NCI-H1417 (cell line): ENCODE measurements at places on chromosomes 1 and 21.
A peak's percentile ranks its signal among the peaks of the same experiment; 100 is the strongest.

- no peak for DNase-seq
Observed at GRCh38 chr1:107158991-107159390, 18.2 kb downstream of the NTNG1 start.

DNA sequence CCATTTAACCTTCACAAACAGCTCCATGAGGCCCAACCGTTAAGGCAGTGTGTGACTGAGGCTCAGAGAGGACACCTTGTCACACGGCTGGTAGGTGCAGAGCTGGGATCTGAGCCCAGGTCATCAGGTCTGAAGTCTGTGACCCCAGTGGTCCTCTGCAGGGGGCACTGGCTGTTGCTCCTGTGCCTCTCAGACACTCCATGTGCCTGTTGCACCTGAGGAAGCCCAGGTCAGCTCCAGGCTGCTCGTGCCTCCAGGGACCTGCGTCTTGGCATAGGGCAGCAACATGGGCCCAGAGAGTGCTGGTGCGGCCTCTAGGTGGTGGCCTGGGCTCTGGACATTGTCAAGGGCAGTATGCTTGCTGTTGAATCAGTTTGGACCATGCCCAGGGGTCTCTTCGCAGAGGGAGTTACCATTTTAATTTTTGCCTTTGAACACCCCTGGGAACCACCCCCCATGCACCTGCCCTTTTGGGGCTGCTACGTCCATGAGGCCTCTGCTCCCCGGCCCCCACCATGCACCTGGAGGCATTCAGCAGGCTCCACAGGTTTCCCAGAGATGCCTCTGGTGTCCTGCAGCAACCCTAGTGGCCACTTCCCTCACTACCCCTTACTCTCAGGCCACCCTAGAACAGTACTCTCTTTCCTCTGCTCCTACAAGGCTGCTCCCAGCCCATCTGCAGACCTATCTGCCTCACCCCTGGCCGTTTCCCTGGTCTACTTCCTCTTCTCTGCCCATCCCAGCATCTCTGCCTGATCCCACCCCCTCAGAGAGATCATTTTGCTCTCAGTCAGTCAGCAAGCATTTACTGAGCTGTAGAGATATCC is 25.2 kb upstream of the EPS8L3 start:
- peak; percentile 25 for DNase-seq

DNA sequence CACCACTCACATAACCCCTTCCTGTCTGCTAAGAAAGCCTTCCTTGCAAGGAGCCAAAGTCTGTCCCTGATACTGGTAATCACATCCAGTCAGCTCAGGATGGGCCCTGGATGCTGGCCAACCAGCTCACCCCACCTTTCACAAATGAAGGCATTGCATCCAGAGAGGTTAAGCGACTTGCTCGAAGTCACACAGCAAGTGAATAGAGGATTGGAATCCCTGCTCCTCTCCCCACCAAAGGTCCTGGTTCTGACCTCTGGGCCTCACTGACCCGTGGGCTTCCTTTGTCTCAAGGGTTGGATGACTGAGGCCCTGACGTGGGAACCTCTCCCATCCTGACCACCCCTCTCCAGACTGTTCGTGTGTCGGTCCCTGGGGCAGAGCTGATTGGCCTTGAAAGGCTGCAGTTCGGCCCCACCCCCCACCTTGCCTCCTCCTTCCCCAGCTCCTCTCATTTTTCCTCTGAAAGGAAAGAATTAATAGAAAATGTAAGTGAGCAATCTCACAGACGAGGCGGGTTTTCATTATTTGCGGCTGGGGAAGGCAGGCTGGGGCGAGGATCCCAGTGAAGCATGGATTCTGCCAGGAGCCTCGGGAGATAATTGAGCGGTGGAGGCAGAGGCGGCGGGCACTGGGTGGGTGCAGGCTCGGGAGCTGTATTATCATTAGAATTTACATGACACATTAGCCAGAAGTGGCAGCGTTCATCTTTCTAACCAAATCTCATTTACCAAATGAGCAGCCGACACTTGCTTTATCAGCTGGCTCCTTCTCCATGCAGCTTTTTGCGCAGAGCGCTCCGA is 101.5 kb upstream of the CSF3R start:
- no peak for DNase-seq

DNA sequence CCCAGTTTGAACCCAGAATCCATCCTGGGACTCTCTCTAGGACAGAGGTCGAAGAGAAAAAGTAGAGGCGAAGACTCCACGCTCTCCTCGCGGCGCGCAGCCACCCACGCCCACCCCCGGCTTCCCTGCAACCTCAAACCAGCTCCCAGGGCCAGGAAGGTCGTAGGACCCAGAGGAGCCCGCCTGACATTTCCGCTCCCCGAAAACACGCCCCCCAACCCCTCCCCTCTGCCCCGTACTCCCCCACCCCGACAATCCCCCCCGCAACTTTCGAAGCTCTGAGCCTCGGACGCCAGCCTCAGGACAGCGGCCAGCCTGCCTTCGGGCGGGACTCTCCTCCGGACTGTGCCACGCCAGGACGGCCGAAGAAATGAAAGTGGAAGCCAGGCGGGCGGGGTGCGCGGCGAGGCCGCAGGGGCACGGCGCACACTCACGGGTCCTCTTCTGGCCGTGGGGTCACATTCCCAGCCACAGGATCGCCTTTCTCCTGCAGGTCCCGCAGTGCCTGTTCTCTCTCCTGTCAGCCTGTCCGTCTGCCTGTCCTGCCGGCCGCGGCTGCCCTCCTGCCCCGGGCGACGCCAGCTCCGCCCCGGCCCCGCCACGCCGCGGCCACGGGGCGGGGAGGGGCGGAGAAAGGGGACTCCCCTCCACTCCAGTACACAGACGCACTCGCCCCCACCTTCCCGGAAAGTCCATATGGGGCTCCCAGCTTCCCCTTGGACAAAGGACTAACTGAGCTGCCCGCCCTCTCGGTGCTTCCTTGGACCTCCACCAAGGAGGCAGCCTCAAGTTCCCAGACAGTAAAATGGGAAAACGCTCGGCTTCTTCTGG is at the start of gene MOB3C:
TSS of gene MOB3C (minus strand) at position 535 of the 831 bp plus-strand sequence. CDS start 3,490 bp downstream, outside the sequence.
- peak; percentile 41 for DNase-seq

DNA sequence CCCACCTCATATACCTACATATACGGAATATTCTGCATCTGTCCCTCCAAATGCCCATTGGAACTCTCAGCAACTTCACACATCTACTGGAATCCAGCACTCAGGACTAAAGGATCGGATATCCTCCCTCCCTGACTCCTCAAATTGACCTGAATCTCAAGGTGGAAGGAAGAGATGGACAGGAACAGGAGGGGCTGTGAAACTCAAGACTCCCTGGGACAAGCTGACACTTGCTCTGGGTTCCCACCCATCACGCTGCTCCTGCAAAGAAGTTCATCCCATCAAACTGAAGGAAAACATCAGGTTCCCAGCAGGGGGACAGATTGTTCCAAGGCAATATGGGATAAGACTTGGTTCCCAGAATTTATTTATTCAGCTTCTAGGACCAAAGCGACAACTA is 30.3 kb upstream of the TIAM1 start:
- DNase-seq = no peak

- DNase-seq = peak; percentile 46
Observed at GRCh38 chr1:23727362-23727811, 15.9 kb upstream of the ELOA start.

GRCh38 chr1:10517677-10517982 is 42.9 kb downstream of the PEX14 start:
- no peak for DNase-seq

DNA sequence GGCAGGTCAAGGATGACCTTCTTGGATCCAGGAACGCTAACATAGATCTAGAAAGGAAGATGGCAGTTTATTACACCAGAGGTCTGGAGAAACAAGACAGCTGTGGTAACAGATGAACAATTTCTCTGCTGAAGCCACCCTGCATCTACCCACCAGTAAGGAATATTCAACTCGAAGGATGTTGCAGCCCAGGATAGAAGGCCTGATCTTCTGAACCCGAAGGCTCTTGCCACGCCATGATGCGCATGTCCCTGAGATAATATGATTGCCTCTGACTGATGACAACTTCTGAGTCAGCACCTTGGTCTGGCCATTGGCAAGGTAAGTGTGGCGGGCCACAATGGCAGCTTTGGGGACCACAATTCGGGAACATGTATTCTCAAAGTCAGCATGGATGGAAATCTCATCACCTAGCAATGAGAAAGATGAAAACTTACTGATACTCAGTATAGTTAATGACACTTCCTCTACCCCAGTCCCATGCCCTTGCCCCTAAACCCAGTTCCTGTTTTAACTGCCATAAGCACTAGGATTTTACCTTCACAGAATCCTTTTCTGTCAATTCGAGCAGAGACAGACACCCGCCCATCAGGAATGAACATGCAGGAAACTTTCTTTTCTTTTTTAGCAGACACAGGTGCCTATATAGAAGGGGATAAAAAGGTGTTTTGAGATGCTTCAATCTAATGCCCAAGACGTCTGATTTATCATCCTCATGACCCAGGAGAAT is 1.8 kb downstream of the TXNIP start:
- peak; percentile 43 for DNase-seq

DNA sequence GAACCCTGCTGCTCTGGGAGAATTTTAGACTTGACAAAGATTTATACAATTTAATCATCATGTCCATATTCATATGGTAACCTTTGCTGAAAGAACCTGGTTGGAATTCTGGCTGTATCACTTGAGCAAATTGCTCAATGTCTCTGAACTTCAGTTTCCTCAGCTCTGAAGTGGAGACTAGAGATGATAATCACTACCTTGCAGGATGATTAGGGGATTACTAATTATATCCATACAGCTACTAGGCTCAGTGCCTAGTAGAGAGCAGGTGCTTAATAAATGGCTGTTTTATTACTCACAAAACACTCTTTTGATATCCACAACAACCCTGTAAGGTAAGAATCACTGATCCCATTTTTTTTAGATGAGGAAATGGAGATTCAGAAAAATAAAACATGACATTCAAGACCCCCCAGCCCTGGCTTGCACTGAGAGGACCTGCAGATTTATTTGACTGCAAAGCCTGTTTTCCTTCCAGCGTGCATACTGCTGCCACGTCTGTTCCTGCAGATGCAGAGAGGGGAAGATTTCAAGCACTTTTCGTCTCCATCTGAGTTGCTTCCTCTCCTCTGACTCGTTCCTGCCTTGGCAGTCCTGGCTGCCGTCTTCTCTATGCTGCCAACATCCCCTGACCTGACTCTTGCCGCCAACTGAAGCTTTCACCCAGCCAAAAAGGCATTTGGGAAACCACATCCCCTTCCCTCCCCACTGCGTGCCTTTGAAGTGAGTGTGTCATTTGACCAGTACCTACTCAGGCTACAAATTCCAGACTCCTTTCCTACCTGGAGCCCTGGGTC is 203.0 kb downstream of the PLPP3 start:
- peak; percentile 82 for DNase-seq
